ENCODE measurements at places on chromosomes 7 and 10.

DNA sequence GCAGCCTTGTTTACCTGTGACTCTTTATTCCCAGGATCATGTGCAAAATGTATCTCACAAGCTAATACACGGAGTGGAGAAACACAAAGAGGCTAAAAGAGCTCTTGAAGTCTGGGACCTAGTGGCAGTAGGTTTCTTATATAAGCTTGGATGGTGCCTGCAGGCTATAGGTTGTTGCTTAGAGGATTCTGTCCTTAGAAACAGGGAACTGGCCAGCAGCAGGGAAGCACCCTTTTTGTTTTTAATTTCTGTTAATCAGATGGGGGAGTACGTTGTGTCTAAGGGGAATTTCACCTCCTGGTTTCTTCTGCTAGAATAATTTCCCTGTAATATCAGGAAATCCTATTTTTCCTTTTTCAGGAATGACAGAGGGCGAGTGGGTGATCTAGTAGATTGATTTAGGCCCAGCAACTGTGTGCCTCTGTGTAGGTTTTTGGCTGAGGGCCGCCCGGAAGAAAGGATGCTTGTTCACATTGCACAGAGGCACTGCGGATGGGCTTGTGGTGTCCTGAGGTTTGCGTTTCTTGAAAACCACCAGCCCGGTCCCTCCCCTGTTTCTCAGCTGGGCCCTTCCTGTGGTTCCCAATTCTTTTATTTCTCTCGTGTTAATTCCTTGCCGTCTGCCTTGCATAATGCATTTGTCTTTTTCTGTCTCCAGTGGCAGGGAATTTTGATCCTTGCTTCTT is 158.0 kb downstream of the CAMK1D start:
- no peak for DNase-seq

DNA sequence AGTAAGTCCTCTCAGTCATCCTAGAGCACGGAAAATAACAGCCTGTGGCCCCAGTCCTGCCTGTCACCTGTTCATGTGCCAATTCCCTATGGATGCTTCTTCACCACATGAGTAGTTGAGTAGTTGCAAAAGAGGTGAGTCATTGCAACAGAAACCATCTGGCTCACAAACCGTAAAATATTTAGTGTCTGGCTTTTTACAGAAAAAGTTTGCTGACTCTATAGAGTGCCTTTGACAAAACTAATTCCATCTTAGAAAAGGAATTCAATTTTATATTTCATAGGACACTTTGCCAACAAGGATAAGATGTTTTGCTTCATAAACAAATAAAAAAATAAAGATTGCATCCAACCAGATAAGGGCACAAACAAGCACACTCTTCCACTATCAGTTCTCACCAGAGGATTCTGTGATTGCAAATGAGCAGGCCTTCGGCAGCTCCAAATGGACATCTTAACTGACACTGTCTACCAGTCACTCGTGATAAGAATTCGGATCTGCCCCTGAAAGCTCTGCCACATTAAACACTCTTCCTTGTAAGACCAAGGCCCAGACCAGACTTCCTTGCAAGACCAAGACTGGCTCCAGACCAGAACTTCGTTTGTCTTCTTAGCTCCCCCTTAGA is 242.7 kb upstream of the SEMA3C start:
- DNase-seq, result no peak

- no peak for DNase-seq
Measured at GRCh38 chr7:51881309-51881708, 564.7 kb upstream of the COBL start.

DNA sequence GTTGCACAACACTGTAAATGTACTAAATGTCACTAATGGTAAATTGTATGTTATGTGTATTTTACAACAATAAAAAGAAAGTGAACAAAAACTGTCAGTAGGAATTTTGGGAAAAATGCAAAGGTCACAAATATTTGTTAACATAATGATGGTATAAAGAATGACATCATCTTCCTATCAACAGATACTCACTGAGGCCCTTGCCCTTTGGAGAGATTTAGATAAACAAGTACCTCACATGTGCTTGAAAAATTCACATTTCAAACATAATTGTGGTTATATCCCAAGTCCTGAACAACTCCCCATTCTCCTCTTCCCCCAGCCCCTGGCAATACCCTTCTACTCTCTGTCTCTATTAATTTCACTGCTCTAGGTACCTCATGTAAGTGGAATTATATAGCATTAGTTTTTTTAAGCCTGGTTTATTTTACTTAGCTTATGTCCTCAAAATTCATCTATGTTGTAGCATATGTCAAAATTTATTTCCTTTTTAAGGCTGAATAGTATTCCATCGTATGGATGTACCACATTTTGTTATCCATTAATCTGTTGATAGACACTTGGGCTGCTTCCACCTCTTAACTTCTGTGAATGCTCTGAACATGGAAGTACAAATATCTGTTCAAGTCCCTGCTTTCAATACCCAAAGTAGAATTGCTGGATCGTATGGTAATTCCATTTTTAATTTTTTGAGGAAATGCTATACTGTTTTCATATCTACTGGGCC is 90.5 kb downstream of the WIPF3 start:
- no peak for DNase-seq
